Osteoblast (primary cell): ENCODE measurements at places on chromosomes 3 and 15.

DNA sequence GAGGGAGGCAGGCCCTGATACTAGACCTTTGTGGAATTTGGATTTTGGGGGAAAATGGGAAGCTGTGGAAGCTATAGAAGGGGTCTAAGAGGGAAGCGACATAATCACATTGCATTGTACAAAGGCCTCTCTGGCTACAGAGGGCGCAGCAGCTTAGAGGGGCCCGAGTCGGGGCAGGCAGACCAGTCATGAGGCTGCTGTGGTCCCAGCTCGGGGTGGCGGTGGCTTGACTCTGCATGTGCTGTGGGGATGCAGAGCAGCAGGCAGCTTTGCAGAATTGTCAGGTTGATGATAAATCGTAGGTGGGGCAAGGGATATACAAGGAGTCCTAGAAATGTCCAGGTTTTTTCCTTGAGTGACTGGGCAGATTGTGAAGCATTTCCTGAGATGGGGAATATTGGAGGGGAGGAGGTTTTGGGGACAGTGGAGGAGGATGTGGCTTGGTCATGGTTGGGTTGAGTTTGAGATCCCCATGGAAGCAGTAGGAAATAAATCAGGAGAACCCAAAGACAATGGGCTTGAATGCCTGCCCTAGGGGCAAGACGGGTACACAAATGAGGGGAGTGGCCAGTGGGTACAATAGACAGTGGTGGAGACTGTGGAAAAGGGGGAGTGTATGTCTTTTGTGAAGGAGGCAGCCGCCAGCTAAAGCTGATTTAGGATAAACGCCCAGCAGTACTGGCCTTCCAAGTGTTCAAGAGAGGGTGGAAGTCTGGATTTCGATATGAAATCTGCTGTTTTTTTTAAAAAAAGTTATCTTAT, 94.1 kb downstream of the HMG20A start:
- DNase-seq: no peak

GRCh38 chr15:39340903-39341645, 239.8 kb upstream of the THBS1 start:
- DNase-seq: no peak

- DNase-seq: no peak
Observed at GRCh38 chr3:18499301-18499700, 74.2 kb upstream of the SATB1 start.

DNA sequence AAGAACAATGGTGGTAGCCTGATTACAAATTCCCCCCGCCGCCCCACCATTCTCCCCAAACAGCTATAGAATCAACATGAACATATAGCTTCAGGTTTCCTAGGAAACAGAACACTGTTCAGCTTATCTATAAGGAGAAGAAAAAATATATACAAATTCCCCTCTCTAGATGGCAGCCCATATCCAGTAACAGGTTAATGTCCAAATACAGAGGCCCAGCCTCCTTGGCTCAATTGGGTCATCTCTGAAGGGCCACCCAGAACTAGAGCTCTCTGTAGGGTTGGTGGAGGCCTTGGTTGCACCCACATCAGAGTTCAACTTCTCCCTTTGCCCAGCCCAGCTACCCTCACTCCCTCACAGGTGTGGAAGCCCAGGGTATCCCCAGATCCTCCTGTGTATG, 91.5 kb upstream of the ADAMTS17 start:
- DNase-seq: no peak

DNA sequence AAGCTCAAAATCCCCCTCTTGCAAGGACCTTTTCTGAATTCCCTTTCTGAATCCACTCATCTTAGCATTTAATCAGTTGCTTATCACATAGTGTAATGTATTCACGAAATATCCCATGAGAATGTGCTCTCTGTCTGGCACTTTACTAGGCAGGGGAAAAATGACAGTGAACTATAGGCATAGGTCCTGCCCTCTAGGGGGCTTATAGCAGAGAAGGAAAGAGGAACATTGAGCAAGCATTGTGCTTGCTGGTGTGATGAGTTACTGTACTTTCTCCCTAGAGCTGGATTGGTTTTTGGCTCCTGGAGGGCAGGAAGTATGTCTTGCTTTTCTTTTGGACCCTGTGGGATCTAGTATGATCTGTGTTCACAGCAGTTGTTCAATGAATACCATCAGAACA, 26.5 kb downstream of the DUOX2 start:
- no peak for DNase-seq

DNA sequence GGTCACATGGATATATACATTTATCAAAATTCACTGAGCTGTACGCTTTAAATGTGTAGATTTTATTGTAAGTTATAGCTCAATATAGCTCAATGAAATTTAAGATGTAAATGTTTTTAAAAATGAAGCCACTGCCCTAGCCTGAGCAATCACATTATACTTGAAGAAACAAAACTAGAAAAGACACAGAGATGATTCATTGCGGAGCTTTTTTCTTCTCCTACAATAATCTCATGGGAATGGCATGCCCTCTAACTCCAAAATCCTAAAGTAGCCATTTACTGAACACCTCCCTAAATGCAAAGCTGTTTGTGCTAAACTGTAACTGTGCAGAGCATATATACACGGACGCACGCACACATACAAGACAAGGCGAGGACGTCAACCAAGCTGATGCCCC, 84.2 kb downstream of the MYO9A start:
- no peak for DNase-seq

GRCh38 chr3:189369636-189370035, 197.9 kb downstream of the TPRG1 start:
- DNase-seq: no peak

DNA sequence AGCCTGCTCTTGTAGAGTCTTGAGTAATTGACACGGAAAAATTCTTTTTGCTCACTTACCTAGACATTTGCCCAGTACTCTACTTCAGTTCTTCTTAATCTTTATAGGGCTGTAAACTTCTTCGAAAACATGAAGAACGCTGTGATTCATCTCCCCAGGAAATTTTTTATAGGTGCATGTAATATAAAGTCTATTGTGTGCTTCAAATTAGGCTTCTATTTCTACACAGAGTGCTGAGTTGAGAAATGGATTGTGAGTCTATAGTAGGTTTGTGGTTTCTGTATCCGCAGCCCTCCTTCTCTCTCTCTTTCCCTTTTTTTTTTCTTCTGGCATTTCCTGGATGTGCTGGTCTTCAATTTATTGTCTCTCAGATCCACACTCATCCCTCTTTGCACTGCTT, 183.3 kb upstream of the DCBLD2 start:
- peak; percentile 5 for DNase-seq

DNA sequence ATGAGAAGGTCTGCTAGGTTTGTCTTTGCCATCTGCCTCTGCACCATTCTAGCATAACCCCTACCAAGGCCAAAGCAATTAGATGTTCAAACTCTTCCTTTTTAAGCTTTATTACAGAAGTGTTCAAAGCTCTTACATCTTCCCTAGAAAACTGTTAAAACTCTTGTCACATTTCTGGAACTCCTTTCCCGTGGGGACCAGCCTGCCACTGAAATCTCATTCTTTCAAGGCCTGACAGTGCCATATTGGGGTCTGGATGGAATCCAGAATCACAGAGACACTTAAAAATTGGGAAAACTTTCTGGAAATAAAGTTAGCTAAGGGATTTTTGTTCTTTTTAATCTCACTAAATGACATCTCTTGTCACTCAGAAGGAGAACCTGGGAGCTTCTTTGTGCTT, 153.8 kb upstream of the SLCO3A1 start:
- no peak for DNase-seq

GRCh38 chr3:158458464-158458863, 112.5 kb upstream of the MLF1 start:
- DNase-seq: no peak

DNA sequence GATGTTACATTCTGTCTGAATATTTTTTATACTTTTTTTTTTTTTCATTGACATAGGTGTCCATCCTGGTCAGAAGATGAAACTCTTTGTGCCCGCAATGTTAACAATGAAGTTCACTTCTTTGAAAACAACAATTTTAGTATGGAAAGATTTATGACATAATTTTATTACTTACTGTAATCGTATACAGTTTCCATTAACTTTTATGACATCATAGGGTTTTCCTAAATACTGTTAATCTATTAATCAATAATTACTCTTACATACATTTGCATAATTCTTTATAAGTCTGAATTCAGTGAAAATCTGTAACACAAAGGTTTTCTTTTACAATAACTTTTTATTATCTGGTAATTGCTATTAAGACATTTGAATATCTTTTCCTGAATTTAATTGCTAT, 17.7 kb downstream of the EIF2A start:
- DNase-seq: no peak

DNA sequence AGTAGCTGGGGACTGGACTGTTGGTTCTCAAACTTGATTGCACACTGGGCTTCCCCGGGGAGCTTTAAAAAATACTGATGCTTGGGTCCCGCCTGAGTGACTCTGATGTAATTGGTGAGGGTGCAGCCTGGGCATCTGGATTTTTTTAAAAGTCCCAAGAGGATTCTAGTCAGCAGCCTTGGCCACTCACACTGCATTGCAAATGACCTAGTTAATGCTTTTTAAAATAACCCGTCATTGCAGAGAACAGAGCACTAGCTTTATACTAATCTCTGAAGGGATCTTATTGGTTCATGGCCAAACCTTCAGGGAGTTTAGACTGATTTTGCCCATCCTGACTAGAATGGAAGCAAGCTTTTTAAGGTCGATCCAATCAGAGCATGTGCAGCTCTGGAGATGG, 310.6 kb upstream of the PROK2 start:
- peak; percentile 90 for DNase-seq

GRCh38 chr3:108818404-108818803, 4.2 kb upstream of the TRAT1 start:
- DNase-seq: no peak

GRCh38 chr15:80789296-80789695, 10.1 kb downstream of the CEMIP start:
- peak; percentile 92 for DNase-seq

GRCh38 chr3:107680698-107681097, 157.9 kb downstream of the BBX start:
- DNase-seq: no peak
